Occipital lobe (tissue), 3 donors: ENCODE measurements at places on chromosomes 3 and 15.

DNA sequence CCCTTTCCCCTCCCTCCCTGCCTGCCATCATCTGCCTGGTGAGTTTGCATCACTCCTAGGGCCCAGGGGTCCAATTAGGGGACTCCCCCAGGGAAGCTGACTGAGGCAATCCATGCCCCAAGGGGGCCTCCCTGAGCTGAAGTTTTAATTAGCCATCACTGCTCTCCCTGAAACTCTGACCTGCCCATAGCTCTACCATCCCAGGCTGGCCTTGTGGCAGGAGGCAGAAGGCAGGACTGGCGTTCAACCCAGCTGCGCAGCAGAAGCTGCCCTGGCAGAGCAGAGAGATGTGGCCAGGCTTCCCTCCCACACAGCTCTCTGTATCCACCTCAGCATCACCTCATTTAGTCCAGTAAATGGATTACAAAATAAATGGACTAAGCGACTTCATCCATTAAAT lies 7.7 kb upstream of the C15orf39 start:
- no peak for DNase-seq

- no peak for DNase-seq
Observed at GRCh38 chr3:52230889-52231499, 5.5 kb upstream of the TLR9 start.

DNA sequence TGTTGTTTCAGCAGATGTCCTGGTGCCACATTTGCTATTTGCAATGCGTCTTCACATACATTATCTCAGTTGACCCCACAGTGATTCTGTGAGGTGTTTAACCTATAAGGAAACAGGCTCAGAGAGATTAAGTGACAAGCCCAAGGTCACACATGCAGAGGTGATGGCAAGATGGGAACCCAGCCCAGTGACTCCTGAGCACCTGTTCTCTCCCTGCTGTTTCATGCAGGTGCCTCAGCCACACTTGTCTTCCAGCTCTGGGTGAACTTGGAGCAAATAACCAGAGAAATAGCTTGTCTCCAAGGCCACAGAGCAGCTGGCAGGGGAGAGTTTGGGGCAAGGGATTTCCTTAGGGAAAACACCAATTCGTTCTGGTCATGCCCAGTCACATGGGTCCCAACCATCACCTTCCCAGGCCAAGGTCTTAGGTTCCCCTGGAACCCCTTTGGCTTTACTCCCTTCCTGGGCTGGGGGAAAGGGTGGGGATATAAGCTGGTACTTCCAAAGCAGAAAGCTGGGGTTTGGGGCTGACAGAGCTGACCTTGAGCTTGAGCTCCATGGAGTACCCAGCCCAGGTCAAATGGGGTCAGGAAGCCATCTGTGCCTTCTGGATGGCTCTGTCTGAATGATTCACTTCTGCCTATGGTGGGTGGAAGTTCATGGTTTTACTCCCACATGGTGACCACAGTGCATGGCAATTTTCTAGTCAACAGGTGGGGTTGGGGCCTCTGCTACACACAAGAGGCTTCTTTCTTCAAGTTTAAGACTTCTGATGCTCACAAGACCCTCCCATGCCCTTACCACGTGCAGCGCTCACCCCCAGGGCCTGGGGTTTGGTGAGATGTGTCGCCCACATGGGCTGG lies 22.4 kb downstream of the LIPC start:
- no peak for DNase-seq

GRCh38 chr15:68524753-68525584 lies 53.8 kb upstream of the CORO2B start:
- no peak for DNase-seq
